ENCODE measurements at places on chromosomes 12 and 14.
A peak's percentile ranks its signal among the peaks of the same experiment; 100 is the strongest.

- DNase-seq: no peak
Observed at GRCh38 chr12:1620092-1620491, 8.9 kb upstream of the WNT5B start.

- no peak for DNase-seq
Observed at GRCh38 chr12:16282978-16283377, 5.5 kb upstream of the SLC15A5 start.

GRCh38 chr12:8038659-8039114 is 6.2 kb downstream of the FOXJ2 start:
- DNase-seq: no peak

GRCh38 chr14:54335569-54336155 is 61.1 kb upstream of the CDKN3 start:
- no peak for DNase-seq

DNA sequence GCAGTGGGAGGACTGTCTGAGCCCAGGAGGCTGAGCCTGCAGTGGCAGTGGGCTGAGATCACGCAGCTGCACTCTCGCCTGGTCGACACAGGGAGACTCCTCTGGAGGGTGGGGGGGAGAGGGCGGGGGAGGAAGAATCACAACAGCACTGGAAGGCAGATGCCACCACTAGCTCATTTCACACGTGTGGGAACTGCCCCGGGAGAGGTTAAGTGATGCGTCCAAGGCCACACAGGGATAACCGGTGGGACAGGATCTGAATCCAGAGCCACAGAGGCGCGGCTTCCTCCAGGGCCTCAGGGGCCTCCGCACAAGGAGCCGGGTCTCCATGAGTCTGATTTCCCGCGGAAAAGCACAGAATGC is 20.8 kb downstream of the STX2 start:
- DNase-seq: no peak

- no peak for DNase-seq
Observed at GRCh38 chr14:55000381-55000780, 26.5 kb downstream of the WDHD1 start.

- peak; percentile 62 for DNase-seq
Observed at GRCh38 chr12:48003226-48004052, 837 bp downstream of the COL2A1 start.

DNA sequence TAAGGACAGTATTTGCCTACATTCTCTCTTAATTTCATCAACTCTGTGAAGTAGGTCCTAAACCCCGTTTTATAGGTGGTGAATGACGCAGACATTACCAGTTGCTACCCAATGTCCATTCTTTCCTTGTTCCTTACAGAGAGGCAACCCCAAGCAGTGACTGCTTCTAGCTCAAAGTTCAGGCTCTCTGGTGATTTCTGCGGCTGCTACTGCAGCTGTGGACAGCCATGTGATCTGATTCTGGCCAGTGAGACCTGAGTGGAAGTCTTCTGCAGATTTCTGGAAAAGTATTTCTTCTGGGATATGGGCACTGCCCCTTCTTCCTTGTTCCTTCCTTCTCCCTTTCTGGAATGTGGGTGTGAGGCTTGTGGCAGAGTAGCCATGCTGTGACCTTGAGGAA is 82.9 kb downstream of the ARF6 start:
- DNase-seq: peak; percentile 86

DNA sequence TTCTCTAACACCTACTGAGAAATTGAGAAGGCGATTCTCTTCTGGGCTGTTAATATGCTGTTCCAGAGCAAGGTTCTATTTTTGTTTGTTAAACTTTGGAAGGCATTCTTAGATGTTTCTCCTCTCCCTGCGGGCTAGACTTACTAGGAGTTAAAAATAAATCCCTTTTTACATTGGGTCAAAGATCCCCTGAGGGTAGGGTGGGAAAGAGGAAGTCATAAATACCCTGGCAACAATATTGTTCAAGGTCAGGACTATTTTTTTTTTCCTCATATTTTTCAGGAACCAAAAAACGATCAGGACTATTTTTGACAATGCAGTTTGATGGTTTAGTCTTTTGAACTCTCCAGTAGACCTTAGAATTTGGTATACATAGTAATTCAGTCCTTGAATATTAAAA is 12.0 kb upstream of the SLC2A14 start:
- DNase-seq: peak; percentile 51

GRCh38 chr14:52003324-52003723 is 14.0 kb downstream of the RTRAF start:
- no peak for DNase-seq

- DNase-seq: no peak
Observed at GRCh38 chr14:92950773-92951172, 27.8 kb downstream of the CHGA start.

DNA sequence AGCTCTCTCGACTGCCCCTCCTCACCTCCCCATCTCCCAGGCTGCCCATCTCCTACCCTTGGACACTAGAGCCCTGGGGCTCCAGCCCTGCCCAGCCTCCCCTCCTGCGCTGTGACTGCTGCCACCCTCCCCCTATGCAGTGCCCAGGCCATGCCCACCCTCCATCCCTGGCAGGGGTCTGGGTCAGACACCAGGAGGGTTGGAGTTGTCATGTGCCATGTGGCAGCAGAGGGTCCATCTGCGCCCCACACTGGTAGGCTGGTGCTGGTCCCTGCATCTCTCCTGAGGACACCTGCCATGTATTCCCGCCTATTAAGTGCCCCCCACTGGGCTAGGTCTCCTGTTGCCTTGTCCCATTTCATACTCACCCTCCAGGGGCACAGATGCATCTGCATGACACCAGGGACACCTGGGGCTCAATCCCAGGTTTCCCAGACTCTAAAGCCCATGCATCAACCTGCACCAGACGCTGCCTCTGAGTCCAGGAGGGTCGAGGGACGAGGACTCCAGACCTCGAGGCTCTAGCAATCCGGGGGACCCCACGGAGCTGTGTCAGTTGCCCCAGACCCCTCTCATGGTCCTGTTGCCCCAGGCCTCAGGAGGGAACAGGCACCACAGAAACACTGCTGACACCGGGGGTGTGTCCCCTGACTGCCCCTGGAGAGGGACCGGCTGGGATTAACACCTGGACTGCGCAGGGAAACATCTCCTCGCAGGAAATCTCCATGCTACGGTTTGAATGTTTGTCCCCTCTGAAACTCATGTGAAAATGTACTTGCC is 23.4 kb upstream of the SFSWAP start:
- DNase-seq: no peak

DNA sequence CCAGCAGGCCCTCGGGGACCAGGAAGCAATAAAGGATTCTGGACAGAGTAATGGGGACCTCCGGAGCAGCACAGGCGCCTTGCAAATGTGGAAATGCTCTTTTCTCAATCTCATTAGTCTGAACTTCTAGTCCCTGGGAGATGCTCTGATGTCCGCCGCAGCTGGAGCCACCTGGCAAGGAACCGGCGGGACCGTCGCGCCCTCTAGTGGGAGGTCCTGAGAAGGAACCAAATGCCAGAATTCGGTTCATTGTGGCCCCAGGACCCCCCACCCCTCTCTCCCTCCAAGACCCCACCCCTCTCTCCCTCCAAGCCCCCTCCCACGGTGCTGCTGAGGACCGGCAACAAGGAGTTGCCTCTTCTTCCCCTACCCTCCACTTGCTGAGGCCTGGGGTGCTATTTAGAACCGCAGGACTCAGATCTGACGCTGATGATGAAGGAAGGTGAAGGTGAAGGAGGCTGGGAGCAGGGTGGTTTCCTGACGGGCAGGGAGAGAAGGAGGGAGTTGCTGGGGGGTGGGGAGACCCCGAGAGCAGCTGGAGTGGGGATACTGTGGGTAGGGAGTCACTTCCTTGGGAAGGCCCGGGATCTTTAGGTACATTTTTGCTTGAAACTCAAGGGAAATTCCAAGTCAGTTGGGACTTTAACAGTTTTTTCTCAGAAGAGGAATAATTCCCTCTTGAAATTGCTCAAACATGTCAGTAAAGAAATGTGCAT is 42.5 kb downstream of the SMIM41 start:
- peak; percentile 41 for DNase-seq

- DNase-seq: no peak
Observed at GRCh38 chr12:27498149-27498548, 25.9 kb upstream of the PPFIBP1 start.

GRCh38 chr14:27427796-27428195 is 830.0 kb upstream of the NOVA1 start:
- DNase-seq: no peak

DNA sequence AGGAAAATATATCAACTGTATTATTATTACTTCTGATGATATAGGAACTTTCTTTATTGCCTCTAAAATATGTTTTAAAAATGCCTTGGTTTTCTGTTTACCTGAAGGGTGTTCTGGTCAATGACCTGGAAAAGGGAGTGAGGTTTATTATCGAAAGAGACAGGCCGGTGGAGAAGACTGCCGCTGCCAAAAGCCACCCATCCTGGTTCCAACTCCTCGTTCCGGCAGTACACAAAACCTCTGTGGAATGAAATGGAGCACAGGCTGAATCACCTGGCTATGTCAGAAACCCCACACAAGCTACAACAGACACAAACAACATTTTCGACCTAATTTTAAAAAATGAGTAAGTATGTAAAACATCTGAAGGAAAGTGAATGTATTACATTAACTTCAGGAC is 73.6 kb downstream of the HECTD4 start:
- DNase-seq: no peak

- DNase-seq: no peak
Observed at GRCh38 chr14:87961246-87961645, 31.7 kb downstream of the GALC start.

DNA sequence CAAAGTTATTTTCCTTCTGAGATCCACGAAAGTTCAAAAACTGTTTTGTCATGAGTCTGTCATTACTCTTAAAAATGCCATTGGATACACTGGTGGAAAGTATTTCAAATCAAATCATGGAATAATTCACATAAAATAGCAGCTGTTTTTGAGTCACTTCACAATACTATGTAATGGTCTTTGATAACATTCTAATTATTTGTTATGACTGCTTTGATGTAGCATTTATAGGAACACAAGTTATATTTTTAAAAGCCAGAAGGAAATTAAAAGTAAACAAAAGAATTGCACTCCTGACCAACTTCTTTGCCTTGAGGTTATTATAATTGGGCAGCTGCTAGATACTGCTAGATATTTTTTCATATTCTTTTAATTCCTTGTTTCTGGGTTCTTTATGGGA is 473.2 kb downstream of the CCER1 start:
- no peak for DNase-seq

Data from large intestine (tissue), 12 donors.